Stimulated activated CD4-positive, alpha-beta T cell treated with anti-CD3 and anti-CD28 coated beads, Interleukin-1b, Interleukin-23, amount 100 ng/mL, for 48 hours (primary cell): ENCODE measurements at places on chromosomes 4 and X.

GRCh38 chr4:38381788-38382187 is 282.2 kb upstream of the KLF3 start:
- DNase-seq, result no peak

DNA sequence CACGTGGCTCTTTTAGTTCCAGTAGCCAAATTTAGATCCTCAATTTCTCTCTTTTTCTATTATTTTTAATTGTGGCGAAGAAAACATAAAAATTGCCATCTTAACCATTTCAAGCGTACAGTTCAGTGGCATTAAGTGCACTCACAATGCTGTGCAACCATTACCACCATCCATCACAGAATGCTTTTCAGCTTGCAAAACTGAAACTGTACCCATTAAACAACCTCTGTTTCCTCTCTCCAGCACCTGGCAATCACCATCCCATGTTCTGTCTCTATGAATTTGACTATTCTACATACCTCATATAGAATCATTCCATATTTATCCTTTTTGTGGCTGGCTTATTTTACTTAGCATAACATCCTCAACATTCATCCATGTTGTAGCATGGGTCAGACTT is 74.9 kb downstream of the METTL14 start:
- no peak for DNase-seq

DNA sequence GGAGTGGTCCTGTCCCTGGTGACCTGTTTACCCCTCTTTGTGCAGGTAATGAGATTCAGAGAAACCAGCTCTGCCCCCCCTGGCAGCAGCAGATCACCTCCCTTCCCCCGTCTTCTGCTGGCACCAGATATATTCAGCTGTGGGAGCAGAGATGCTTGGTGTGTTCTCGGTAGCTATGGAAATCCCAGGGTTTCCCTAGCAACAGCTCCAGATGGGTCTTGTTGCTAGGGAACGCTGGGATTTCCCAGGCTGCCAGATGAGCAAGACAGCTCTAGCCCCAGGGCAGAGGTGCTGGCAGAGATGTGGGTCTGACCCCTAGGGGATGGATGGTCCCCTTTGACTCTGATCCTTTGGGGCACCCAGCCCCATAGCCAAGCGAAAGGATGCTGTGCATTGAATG is 20.2 kb downstream of the CETN2 start:
- no peak for DNase-seq

DNA sequence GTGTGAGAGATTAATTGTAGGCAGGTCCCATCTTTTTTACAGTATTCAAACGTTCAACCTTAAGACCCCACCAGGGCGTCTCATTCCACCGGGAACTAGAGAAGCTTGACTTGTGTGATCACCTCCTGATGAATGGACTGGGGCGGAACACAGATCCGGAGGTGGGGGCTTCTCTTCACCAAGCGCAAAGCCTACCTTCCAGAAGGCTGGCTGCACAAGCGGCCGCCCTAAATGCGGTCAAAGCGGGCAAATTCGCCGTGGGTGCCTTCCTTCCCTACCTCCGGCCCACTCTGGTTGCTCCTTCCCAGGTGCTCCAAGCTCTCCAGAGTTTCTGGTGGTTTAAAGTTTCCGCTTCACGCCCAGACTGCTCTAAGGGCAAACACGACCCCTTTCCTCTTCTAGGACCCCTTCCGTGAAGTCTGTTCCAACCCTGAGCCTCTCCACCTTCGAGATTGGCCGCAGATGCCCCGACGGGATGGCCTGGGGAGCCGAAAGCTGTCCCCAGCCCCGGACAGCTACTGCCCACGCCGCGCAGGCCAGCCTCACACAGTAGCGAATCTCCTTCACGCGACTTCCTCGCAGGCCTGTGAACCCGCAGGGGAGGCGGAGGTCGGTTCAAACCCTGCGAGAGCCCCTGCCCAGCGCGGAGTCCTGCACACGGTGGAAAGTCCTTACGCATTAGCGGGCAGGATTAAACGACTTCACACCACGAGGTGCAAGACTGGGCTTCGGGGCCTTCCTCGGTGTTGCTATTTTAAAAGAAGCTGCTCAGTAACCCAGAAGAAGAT is 1.6 kb upstream of the WWC2 start:
- DNase-seq, result no peak

DNA sequence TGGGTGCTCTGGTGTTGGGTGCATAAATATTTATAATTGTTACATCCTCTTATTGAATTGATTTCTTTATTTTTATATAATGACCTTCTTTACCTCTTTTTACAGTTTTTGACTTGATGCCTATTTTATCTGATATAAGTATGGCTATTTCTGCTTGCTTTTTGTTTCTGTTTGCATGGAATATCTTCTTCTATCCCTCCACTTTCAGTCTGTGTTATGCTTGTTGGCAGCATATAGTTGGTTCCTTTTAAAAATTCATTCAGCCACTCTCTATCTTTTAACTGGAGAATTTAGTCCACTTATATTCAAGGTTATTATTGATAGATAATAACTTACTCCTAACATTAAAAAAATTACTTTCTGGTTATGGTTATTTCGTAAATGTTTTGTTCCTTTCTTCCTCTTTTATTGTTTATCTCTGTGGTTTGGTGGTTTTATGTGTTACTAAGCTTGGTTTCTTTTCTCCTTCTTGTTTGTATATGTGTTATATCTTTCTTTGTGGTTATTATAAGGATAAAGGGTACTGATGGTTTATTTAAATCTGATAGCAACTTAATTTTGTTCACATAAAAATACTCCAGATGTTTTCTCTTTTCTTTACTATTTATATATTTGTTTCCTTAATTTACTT is 69.5 kb downstream of the IL15 start:
- no peak for DNase-seq

- DNase-seq, result no peak
These were observed 456.6 kb downstream of the IL15 start for GRCh38 chr4:142092941-142093340.

DNA sequence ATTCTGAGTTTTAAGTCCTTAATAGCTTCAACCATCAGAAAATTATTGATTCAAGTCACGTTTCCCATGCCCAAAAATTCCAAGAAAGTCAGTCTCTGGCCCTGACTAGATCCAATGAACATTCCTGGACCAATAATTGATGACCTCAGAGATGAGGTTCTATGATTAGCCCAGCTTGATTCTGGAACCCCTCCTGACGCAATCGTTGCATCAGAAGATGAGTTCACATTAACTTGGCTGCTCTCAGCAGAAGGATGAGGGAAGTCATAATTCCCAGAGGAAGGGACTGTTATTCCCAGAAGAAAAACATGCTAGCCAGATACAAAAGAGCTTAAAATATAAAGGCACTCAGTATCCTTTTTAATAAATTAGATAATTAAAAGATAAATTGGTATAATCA is 34.3 kb upstream of the CPEB2 start:
- DNase-seq, result no peak

- no peak for DNase-seq
These were observed 792.2 kb downstream of the ADGRL3 start for GRCh38 chr4:61992351-61992750.

DNA sequence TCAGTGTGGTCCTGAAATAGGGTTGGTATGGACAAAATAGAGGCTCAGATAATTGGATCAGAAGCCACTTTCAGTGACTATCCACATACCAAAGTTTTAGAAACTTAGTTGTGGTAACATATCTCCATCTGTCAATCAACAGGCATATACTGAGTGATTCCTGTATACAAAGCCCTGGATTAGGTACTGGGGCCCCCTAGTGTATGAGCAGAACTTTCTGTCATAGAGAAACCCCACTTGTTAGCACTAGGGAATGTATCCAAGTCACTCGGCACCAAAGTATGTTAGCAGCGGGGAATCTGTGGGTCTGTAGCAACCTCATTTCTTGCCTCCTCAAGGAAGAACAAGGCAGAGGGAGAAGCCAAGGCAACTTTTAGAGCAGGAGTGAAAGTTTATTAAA is 50.7 kb downstream of the MAP7D3 start:
- DNase-seq, result no peak

DNA sequence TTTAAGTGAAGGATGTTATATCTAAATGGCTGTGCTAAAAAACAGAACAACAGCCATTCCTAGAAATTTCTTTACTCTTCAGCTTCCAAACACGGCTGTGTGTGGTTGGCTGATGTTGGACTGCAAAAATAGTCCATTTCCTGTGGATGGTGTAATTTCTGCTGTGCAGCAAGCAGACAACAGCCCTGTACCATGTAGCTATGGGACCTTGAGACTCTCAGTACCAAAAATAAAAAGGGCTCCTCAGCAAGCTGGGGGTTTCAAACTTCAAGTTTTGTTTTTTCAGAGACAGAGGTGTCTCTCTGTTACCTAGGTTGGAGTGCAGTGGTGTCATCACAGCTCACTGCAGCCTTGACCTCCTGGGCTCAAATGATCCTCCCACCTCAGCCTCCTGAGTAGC is 18.1 kb downstream of the CD40LG start:
- no peak for DNase-seq

DNA sequence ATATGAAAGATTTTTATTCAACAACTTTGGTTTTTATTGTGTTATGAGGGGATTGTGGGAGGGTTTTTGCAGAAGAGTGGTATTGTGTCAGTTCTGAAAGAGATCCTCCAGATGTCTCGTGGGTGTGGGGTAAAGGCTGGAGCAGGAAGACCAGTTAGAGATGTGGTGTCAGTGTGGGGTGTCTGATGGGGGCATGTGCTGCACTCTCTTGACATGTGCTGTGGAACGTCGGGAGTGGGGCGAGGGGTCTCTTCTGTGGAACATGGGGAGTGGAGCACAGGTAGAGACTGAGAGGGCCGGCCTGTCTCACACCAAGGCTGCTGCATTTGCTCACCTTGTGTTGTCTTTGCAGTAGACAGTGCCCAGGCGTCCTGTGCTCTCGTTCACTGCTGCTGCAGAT is 37.6 kb downstream of the FAM193A start:
- DNase-seq, result no peak

DNA sequence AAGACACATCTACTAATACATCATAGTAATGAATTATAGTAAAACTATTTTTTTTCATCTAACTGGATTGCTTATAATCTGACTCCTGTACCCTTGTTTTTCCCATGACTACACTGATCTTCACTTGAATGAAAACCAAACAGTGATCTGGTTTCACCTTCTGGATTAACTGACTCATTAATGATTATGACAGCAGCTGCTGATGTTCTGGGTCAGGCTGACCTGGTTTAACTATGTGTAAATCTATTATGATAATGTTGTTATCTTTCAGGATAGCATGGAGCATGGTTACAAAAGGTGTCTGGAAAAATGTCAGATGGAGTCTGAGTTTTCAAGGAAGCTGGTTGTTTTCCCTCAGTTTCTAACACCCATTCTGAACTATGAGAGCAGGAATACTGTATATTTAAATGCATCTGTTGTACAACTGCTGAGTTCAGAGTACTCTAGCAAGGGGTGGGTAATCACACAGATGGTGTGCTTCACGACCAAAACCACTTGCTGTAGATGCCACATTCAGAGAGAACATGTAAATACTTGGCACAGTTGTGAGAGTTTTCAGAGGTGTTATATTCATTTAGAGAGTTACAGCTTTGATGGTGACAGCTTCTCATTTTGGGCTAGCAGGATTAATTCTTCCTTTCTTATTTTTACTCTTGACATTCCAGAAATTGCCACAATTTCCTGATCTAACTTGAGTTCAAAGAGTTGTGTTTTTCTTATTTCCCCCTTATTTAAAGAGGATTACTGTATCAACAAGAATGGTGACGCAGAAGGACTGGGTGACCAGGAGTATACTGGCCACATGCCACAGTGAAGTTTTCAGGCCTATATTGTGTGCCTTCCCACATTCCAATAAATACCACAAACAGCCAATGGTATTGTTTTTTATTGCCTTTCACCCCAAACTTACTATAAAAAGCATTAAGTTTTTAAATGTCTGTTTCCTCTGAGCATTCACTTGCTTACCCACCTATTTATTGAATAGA is 249.7 kb upstream of the TET2 start:
- DNase-seq, result no peak

GRCh38 chr4:73021634-73022033 is 47.9 kb downstream of the COX18 start:
- DNase-seq, result no peak

GRCh38 chr4:118834960-118835569 is 861 bp downstream of the SEC24D start:
- peak; percentile 37 for DNase-seq

GRCh38 chrX:119158226-119158625 is 30.6 kb upstream of the KIAA1210 start:
- DNase-seq, result no peak

DNA sequence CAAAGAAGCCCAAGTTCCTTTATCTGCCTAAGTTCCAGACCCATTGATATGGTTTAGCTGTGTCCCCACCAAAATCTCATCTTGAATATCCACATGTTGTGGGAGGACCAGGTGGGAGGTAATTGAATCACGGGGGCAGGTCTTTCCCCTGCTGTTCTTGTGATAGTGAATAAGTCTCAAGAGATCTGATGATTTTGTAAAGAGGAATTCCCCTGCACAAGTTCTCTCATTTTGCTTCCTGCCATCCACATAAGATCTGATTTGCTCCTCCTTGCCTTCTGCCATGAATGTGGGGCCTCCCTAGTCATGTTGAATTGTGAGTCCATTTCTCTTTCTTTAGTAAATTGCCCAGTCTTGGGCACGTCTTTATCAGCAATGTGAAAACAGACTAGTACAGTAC is 860.2 kb downstream of the FSTL5 start:
- no peak for DNase-seq

GRCh38 chr4:87310691-87311335 is 11.9 kb downstream of the HSD17B13 start:
- no peak for DNase-seq

- DNase-seq, result no peak
These were observed 70.8 kb upstream of the GALNTL6 start for GRCh38 chr4:171742436-171742835.

- DNase-seq, result no peak
These were observed 3.3 kb upstream of the TKTL2 start for GRCh38 chr4:163476761-163477438.

GRCh38 chr4:171667906-171668305 is 145.3 kb upstream of the GALNTL6 start:
- no peak for DNase-seq

- DNase-seq, result no peak
These were observed 20.9 kb upstream of the PRSS12 start for GRCh38 chr4:118373614-118374255.

DNA sequence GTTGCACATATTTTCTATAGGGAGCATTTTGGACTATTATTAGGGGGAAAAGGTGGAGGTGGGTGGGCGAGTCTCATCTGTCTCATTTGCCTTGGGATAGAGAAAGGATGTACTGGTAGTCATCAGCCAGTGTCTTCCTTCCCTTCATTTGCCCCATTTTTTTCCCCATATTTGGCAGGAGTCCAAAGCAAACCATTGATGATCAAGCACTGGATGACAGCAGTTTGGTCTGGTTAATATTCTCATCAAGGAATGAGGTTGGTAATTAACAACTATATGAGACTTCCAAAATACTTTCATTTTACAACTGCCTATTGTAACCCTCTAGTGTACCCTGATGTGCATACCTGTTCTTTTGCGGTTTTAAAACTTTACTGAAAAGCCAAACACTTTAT is 22.6 kb upstream of the IGFBP7 start:
- no peak for DNase-seq

- DNase-seq, result no peak
These were observed 158.6 kb downstream of the STK32B start for GRCh38 chr4:5209862-5210261.

GRCh38 chrX:66163849-66164411 is at the start of gene HEPH:
HEPH (plus strand) TSS chrX:66164247; CDS start chrX:66170571, 6,324 bp downstream.
- no peak for DNase-seq

DNA sequence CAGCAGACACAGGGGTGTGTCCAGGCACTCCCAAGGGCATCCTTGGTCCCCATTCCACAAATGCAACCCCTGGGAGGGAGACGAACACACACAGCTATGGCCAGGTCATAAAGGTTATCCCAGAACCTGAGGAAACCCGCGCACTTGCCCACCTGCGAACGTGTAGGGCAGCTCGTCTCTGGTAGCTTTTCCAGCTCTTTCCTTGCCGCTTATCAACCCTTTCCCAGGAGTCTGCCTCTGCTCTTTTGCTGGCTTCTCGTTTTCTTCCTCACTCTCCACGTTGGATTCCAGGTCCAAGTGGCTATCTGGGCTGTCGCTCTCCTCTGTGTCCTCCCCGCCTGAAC is 13.5 kb downstream of the NOP14 start:
- no peak for DNase-seq
